Activated T-cell treated with anti-CD3 and anti-CD28 coated beads for 24 hours (primary cell): ENCODE measurements at places on chromosomes 3 and 15.

GRCh38 chr3:126777366-126777765 lies 73.3 kb downstream of the CHCHD6 start:
- no peak for DNase-seq

- DNase-seq = no peak
These were observed 51.7 kb downstream of the SCN11A start for GRCh38 chr3:39000008-39000450.

DNA sequence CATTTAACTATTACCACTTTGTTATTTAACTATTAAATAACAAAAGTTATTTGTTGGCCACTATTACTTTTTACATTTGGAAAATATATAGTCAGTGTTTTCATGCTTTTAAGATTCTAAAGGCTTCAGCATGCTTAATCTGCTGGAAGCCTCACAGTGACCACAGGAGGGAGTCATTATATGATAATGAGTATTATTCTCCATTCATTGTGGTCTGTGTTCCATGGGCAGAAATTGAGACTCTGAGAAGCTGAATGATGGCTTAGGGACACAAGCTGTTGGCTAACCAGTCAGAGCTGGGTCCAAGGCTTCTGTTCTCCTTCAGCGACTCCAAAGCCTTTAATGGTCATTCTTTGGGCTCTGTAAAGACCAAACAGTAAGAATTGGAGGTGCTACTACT lies 64.7 kb downstream of the BFSP2 start:
- no peak for DNase-seq

- no peak for DNase-seq
These were observed 35.8 kb upstream of the SLC24A5 start for GRCh38 chr15:48084759-48085590.

- DNase-seq = no peak
These were observed 456.9 kb upstream of the UBE2E2 start for GRCh38 chr3:22746221-22746620.

GRCh38 chr3:21752749-21753347 lies 1.8 kb upstream of the ZNF385D start:
- no peak for DNase-seq

- DNase-seq = no peak
These were observed 200.9 kb upstream of the EIF1B start for GRCh38 chr3:40108643-40109042.

GRCh38 chr3:142968319-142969025 lies 5.0 kb upstream of the PAQR9 start:
- no peak for DNase-seq

- DNase-seq = no peak
These were observed 48.4 kb downstream of the LRIG1 start for GRCh38 chr3:66452303-66453011.

- no peak for DNase-seq
These were observed 20.4 kb downstream of the BMF start for GRCh38 chr15:40087991-40088928.

GRCh38 chr3:25181096-25181495 lies 247.0 kb upstream of the RARB start:
- DNase-seq = no peak

DNA sequence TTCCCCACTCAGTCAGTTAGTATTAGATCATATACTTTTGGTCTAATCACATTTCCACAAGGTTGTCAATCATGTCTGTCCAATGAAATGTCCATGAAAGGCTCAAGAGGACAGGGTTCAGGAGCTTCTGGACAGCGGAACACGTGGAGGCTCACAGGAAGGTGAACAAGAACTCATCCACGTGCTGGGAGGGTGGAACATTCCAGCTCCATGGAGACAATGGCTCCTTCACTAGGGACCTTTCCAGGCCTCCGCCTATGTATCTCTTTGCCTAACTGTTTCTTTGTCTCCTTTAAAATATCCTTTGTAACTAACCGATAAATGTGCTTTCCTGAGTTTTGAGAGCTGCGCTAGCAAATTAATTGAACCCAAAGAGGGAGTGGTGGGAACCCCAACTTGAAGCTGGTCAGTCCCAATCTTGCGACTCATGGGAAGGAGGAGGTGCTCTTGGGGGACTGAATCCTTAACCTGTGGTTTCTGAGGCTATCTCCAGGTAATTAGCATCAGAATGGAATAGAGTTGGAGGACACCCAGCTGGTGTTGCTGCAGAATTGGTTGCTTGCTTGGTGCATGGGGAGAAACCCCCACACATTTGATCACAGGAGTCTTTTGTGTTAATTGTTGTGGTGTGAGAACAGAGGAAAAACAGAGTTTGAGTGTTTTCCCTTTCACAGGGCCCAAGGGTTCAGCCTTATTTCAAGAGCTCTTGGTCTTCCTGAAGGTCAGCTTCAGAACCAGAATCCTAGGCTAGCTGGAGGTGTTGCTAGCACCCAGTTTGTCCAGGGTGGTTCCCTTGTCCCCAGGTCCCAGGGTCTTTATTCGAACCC lies 3.0 kb upstream of the TKT start:
- no peak for DNase-seq

DNA sequence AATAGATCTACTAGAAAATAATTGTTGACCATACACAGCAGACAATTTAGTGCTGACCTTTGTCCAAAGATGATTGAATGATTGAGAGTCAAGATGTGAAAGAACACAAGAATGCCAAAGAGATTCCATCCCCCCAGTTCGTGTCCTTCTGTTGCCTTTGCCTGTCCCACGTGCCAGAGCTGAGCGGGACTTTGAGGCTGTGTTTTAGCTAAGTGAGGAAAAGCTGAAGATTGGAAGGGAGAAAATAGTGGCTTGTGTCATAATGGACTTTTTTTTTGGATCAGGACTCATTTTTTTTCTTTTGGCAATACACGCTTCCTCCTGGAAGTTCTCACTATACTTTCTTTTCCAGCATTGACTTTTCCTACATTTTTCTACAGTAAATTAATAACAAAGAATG lies 206.6 kb upstream of the MDFIC2 start:
- DNase-seq = no peak

GRCh38 chr3:106824856-106825255 lies 552.4 kb upstream of the CCDC54 start:
- DNase-seq = no peak

DNA sequence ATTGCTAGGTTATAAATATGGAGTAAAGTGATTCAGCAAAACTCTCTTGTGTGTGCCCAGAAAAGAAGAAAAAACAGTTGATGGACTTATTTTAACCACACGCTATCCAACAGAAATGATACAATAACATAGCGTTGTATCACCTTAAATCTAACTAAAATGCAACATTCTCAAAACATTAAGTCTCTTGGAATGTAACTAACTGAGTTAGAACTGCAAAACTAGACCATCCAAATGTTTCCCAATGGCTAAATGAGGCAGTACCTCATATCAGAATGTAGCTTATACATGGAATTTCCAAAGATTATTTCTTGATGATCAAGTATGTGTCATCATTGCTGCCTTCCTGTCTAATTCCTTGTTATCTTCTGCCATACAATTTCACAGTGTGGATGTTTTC lies 187.9 kb downstream of the CNTN3 start:
- DNase-seq = no peak

GRCh38 chr3:42688487-42689420 lies 3.4 kb downstream of the KLHL40 start:
- DNase-seq = no peak

GRCh38 chr3:127114337-127115070 lies 78.4 kb upstream of the PRR23E start:
- DNase-seq = no peak

GRCh38 chr15:90839187-90840071 lies 29.0 kb upstream of the FURIN start:
- DNase-seq = no peak

- DNase-seq = no peak
These were observed 125.2 kb downstream of the CFAP20DC start for GRCh38 chr3:58924578-58924977.

- no peak for DNase-seq
These were observed 47.0 kb downstream of the OXNAD1 start for GRCh38 chr3:16311960-16312451.

DNA sequence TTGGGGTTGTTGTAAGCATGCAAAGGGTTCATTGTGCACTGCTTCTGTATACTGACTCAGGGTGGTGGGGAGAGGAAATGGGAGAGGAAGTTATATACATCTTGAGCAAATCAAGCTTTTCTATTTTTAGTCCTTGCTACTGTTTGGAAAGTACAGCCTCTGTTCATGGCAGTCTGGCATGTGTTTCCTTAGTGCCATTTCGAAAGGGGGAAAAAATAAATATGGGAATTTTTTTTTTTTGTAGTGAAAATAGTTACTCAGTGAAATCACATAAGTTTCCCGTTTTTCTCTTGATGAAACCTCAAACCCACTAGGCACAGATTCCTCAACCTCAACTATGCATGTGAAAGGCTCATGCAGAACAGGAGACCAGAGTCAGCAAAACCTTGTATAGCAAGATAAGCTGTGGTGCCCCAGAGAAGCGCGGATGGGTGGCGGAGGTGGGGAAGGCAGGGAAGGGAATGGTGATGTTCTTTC lies 353.3 kb downstream of the LPP start:
- DNase-seq = no peak
